A549 treated with GW870086 at 1 μM for 4 hours (cell line): ENCODE measurements at places on chromosomes 1 and 21. TPM values are rescaled to one million over a fixed set of nuclear protein-coding genes. Genes with fewer than 3 reads are reported as not detected.

The PLCH2 gene
- total RNA-seq: 0.17 to 0.53 TPM (median 0.28 TPM) in 5 replicates

The TMPRSS15 gene
- total RNA-seq: not detected in 5 replicates

The POU3F1 gene
- total RNA-seq: not detected in 5 replicates

The S100A7A gene
- total RNA-seq: not detected in 5 replicates

The KIF17 gene
- total RNA-seq: 1.4 to 2.4 TPM (median 1.6 TPM) in 5 replicates
